ENCODE measurements at places on chromosomes 6 and 20.

DNA sequence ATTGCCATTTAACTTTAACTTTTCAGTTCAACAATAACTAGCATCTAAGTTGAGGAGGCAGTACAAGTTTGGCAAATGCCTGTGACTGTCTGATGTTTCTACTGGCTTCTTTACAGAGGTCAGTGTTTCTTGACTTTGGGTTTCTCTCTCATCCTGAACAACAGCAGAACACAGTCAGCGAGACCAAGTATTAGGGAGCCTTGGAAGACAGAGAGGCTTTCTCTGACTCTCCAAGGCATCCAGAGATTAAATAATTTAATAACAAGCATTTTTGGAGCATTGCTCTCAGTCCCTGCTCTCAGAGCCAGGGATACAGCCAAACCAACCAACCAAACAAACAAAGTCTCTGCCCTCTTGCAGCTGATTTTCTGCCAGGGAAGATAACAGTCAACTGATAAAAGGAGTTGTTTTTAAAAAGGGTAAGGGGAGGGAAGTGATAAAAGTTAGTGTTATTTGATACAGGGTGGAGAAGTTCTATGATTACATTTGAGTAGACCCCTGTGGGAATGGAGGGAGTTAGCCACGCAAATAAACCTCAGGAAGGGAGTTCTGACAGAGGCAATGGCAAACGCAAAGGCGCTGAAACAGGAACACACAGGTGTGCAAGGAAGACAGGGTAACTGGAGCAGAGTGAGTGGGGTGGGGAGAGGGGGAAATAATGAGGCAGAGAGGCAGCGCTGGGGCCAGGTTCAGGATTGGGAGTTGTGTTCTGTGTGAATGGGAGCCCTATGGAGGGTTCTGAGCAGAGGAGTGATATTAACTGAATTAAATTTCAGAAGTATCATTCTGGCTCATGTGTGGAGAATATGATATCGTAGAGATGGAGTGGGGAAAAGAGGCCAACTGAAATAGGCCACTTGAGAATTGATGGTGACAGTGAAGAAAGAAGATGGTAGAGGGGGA lies 55.2 kb downstream of the SEL1L2 start:
- DNase-seq, result no peak

GRCh38 chr20:59235226-59235625 lies 65.2 kb upstream of the EDN3 start:
- no peak for DNase-seq

DNA sequence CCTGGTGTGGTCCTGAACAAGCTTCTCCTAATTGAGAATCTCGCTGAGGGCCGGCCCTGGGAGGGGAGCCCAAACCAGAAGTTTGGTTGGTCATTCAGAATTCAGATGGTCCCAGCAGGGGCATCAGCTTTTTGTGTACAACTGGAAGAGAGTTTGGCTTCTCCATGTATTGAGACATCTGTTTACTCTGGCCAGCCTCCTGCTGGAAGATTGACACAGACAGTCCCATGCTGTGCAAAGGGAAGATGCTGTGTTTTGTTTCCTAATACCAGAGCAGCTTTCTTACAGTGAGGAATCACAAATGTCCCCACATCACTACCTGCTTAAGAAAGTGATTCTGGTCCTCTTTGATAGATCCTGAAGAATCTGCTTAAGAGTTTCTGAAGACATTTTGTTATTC lies 97.8 kb downstream of the PLEKHG1 start:
- DNase-seq, result no peak

GRCh38 chr20:34058831-34059230 lies 53.2 kb downstream of the EIF2S2 start:
- no peak for DNase-seq

GRCh38 chr6:119602215-119603178 lies 252.9 kb upstream of the MAN1A1 start:
- DNase-seq, result no peak

DNA sequence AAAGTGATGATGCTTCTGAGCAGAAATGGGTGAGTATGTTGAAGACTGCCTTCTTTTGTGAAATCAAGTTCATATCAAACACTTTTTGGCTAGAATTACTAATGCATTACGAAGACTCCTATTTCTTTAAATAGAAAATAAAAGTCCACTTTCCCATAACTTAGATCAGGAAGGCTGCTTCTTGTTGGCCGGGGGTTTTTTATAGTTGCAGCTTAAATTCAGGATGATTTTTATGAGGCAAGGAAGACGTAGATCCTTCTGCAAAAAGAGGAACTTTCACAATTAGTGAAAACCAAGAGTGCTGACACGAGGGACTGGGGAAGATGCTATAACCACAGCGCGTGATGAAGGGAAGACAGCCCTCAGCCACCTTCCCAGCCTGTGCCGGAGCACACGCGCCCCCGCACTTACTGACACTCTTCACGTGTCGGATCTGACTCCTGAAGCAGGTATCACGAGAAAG lies 206.1 kb upstream of the PRDM1 start:
- DNase-seq, result no peak

DNA sequence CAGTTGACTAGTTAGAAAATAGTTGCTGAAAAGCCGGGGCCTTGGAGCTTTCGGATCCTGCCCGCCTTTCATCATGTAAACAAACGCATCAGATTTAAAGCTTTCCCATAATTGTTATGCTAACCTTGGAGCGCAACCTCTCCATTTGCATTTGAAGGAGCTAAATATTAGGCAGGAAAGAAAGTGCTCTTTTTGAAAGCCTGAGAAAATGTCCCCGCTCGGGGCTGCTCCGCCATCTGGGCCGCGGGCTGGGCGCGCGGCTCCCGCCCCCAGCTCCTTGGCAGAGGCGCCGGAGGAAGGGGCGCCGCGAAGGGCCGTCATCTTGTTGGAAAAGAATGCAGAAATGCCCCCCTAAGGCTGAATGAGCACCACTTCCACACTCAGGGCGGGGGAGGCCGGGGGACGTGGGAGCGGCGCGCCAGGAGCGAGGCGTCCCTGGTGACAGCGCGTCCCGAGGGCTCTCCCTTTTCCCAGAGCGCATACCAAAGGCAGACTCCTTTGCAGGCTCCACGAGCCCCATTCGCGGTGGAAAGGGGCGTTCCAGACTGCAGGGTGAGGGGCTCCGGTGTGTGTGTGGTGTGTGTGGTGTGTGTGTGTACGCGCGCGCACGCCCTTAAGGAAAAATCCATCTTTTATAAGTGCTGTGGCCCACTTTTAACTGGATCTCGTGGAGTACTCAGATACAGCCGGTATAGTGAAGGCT lies 145.6 kb upstream of the ID4 start:
- no peak for DNase-seq

DNA sequence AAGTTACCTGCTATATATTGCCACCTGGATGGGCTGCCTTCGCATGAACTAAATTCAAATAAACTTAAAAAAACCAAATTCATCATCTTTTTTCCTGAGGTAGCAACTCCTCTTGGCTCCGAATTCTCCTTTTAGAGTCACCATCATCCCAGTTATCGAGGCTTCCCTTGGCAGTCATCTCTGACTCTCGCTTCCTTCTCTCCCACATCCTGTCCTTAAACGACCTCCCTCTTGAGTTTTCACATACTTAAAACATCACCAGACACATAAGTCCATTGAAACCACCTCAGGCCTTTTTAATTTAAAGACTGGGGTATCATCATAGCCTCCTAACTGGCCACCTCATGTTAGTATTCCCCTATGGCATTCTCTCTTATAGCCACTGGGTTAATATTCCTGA lies 296.1 kb upstream of the FLRT3 start:
- DNase-seq, result no peak

- no peak for DNase-seq
Measured at GRCh38 chr6:16243055-16243454, 4.7 kb downstream of the GMPR start.

DNA sequence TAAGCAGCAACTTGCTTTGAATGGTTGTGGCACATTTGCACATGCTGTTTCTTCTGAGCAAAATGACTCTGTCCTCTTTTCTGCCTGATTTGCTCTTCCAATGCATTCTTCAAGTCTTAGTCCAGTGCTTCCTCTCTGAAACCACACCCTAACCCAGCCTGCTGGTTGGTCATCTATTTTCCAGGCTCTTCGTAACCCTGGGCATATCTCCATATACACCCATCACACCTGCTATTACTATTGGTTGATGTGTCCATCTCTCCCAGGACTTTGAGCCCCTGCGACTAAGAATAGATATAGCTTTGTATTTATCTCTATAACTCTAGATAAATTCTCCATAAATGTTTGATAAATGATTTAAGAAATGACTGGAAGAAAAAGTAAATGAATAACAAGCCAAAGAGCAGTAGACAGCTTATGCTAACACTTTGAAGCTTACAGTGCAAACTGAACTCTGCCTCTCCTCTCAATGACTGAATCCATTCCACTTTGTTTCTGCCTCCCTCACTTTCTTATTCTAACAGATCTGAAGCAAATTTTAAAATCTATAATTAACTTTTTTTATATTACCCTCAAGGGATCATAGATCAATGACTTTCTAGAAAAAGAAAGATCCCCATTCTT lies 59.7 kb upstream of the NT5E start:
- DNase-seq, result no peak

DNA sequence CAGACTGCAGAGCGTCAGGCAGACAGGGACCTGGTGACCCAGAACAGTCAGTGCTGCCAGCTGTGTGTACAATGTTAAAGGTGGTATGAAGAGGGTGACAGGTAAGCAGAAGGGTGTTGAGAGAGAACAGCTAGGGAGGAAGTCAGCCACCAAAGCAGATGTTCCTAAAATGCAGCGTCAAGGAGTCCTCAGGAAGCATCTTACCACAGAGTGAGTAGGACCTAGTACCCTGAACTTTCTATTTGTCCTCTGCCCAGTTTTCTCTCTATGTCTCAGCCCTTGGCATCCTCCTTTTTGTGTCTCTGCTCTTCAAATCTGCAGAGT lies 14.2 kb downstream of the STMND1 start:
- DNase-seq, result no peak

DNA sequence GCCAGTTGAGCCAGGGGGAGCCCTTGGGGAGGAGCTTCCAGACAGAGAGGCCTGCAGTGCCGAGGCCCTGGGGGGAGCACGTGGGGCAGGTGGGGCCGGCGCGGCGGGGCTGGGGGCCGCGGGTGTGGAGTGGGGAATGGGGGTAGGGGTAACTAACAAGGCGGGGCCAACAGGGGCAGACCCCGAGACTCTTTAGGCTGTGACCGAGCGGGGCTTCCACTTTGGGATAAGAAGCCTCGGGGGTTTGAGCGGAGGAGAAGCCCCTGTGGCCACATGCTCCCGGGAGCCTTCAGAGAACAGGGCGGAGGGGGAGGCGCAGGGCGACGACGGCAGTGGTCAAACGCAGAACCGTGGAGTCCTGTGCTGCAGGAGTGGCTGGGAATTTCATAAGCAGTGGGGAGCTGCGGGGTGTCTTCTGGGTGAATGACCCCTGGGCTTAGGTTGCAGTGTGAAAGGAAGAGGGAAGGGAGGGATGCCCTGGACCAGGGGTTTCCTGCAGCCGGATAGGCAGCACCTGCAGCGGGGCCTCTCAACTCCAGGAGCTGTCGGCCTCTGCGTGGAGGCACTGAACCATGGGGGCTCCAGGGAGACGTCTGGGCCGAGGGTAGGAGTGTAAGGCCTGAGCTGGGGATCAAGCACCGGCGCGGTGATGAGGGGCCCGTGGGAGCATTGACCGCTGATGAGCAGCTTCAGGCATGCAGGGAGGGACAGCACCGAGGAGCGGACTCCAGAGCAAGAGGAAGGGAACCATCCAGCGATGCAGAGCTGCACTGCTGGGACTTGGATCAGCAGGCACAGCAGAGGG lies 121.0 kb downstream of the SYNDIG1 start:
- no peak for DNase-seq

Data from erythroblast (primary cell).